ENCODE measurements at places on chromosomes 12 and 14.

GRCh38 chr14:74620497-74620921 is 8.5 kb upstream of the LTBP2 start:
- no peak for DNase-seq

GRCh38 chr12:71252473-71252872 is 94.7 kb upstream of the TSPAN8 start:
- no peak for DNase-seq

- DNase-seq = no peak
Measured at GRCh38 chr12:107568718-107569117, 116.9 kb upstream of the PWP1 start.

GRCh38 chr12:47382305-47382704 is 302.5 kb upstream of the AMIGO2 start:
- no peak for DNase-seq

DNA sequence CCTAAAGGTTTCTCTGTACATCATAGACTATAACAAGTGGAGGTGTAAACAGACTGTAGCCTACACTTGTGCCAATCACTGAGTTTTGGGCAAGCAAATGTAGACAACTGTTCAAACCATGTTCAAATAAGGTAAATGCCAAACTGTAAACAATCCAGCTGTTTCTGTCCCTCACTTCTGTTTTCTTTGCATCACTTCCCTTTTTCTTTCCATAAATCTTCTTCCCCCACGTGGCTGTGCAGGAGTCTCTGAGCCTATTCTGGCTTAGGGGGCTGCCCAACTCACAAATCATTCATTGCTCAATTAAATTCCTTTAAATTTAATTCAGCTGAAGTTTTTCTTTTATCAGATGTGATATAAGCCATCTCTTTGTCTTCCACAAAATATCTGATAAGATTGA is 65.1 kb upstream of the CPM start:
- DNase-seq = no peak

Data from GM12865 (cell line).